ENCODE measurements at places on chromosomes 3 and 15.
A peak's percentile ranks its signal among the peaks of the same experiment; 100 is the strongest.

GRCh38 chr3:169596126-169596525 lies 67.4 kb downstream of the MECOM start:
- peaks cover 8% of the 10 kb centered on the region for H3K4me1 ChIP-seq
- no peak overlapping the region for H3K4me3 ChIP-seq
- no peak for DNase-seq
- no peak overlapping the region for H3K27ac ChIP-seq

- H3K27me3 ChIP-seq: no peaks in the 10 kb centered on the region
- H3K36me3 ChIP-seq: no peaks in the 10 kb centered on the region
- DNase-seq: no peak
Observed at GRCh38 chr15:79017953-79018352, 72.6 kb downstream of the RASGRF1 start.

DNA sequence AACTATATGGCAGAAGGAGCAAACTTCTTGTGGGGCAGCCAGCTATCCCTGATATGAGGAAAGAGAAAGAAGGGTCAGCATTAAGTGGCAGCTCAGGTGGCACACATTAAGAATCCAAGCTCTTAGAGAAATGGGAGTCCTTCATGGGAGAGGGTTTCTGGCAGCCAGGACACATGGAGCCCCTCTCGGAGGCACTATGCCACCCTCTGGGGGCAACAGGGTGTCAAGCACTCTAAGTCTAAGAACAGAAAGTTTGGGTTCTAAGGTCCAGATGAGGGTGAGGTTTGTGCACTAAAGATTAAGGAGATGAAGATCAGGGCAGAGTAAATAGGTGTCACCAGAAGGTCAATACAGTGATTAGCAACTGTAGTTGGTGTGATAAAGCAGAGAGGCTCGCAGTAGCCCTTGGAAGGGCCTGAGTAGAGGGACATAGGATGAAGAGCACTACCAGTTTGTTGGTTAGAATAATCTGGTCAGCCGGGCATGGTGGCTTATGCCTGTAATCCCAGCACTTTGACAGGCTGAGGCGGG lies 89.3 kb downstream of the ST6GAL1 start:
- no peak overlapping the region for H3K4me3 ChIP-seq
- no peak overlapping the region for H3K27ac ChIP-seq
- no peaks in the 10 kb centered on the region for H3K4me1 ChIP-seq
- DNase-seq: no peak

DNA sequence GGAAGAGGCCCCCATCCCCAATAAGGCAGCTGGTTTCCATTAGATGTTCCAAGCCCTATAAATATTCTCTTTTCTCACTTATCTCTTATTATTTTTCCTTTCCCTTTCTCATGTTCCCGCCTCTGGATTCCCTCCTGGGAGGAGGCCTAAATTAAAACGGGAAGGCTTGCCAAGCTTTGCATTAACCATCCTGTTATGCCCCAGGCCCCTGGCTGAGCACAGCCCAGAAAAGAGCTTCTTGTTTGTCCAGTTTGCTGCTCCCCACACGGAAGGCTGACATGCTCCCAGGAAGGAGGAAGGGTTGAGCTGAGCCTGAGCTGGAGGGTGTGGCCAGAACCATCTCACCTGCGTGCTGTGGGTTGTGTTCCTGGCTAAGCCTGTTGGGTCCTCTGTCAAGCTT lies 63.1 kb upstream of the BOC start:
- H3K4me1 ChIP-seq: peaks cover 23% of the 10 kb centered on the region
- no peaks in the 10 kb centered on the region for H3K27me3 ChIP-seq

DNA sequence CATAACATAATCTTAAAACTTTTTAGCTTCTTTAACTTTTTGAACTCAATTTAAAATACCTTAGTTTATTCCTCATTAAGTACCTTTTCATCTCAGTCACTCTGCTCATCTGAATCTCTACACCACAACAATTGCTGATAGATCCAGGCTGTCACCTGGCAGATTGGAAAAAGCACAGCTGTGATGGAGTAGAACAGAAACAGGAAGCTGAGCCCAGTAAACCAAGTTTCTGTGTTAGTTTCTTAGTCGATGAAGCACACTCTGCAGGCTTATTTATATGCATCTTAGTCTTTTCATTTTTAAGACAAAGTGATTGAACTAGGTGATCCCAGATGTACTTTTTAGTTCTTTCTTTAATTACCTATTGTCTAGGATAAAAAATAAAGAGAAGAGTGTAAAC lies 1398.0 kb upstream of the ALCAM start:
- no peaks in the 10 kb centered on the region for H3K4me1 ChIP-seq
- no peaks in the 10 kb centered on the region for H3K27me3 ChIP-seq
- no peak overlapping the region for H3K27ac ChIP-seq

DNA sequence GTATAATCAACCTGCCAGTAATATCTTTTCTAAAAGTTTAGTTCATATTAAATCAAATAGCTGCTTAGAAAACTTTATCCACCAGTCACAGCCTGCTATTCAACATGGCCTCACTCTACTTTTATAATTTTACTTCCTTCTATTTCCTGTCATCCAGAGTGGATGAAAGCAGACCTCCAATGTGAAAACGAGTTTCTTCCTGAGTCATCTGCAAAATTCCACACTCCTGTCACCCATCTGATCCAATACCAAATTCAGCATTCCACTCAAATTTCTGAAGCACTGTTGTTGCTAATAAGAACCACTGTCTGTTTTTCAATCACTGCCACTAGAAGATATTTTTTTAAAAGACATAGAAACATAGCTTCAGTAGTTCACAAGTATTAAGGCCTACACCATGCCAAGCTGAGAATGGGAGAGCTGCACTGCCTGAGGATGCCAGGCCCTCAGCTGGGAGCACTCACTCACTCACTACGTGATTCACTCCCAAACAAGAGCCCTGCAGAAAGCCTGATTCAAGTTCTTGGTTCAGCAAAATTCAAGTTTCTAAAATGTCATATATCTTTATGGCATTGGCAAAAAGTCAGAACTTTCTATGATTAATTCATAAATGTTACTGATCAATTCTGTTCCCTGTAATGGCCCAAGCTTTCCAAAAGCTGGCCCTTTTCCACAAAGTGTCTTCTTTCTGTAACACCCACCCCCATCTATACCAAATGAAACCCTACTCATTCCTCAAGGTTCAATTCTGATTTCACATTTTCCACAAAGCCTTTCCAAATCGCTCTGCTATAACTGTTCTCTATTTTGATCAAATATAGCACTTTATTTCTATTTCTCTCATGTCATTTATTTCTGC lies 82.9 kb downstream of the FSIP1 start:
- no peaks in the 10 kb centered on the region for H3K27me3 ChIP-seq
- no peak overlapping the region for H3K4me3 ChIP-seq
- no peak overlapping the region for H3K27ac ChIP-seq
- no peak for DNase-seq

- peaks cover 14% of the 10 kb centered on the region for H3K4me1 ChIP-seq
- no peak overlapping the region for H3K27ac ChIP-seq
- H3K4me3 ChIP-seq: no peak overlapping the region
Observed at GRCh38 chr3:127625821-127626220, 3.2 kb upstream of the PODXL2 start.

GRCh38 chr15:27870320-27870719 lies 228.8 kb downstream of the OCA2 start:
- H3K27ac ChIP-seq: no peak overlapping the region
- no peaks in the 10 kb centered on the region for H3K4me1 ChIP-seq
- no peaks in the 10 kb centered on the region for H3K27me3 ChIP-seq
- no peak for DNase-seq
- H3K36me3 ChIP-seq: no peaks in the 10 kb centered on the region

DNA sequence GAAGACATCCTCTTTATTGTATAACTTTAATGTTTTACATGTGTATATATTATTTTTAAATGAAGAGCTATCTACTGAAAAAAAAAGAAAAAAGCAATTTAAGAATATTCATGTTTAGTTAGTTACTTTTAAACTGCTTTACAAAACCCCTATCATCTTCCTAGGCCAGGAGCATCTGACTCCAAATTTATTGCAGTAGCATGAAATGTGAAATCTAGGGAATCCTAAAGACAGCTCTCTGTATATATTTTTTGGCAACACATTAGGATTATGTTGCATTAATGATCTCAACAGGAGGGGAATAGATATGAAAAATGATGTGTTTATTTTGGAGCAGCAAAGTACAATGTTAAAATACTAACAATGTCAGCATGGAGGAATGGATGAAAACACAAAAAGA lies 158.3 kb downstream of the CNTN3 start:
- no peak overlapping the region for H3K4me3 ChIP-seq
- H3K36me3 ChIP-seq: no peaks in the 10 kb centered on the region
- DNase-seq: no peak
- H3K4me1 ChIP-seq: no peaks in the 10 kb centered on the region

- no peak for DNase-seq
- no peaks in the 10 kb centered on the region for H3K27me3 ChIP-seq
- H3K4me1 ChIP-seq: peaks cover 12% of the 10 kb centered on the region
- H3K27ac ChIP-seq: no peak overlapping the region
Observed at GRCh38 chr15:69415381-69415780, 1.2 kb downstream of the KIF23 start.

DNA sequence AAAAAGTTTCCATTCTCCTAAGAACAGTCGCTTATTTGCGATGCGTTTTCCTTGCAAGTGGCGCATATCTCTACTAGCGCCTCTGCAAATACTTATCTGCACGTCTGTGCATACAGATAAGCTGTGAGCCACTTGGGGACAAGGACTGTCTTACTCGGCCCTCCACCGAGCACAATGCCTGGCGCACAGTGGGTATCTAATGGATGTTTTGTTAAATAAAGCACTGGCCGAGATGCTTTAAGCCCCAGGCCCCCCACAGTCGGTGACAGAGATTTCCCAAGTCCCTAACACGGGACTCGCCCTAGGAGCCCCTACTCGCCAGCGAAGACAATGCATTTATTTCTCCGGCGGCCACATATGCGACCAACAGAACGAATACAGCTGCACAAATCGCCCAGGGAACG lies 503 bp downstream of the HLTF start:
- no peaks in the 10 kb centered on the region for H3K36me3 ChIP-seq
- no peaks in the 10 kb centered on the region for H3K27me3 ChIP-seq
- no peak for DNase-seq
- H3K27ac ChIP-seq: peak overlapping the region; percentile 69
- peaks cover 19% of the 10 kb centered on the region for H3K4me1 ChIP-seq

- no peaks in the 10 kb centered on the region for H3K36me3 ChIP-seq
- peak overlapping the region; percentile 75 for H3K27ac ChIP-seq
- peaks cover 28% of the 10 kb centered on the region for H3K4me1 ChIP-seq
- no peak overlapping the region for H3K4me3 ChIP-seq
- no peaks in the 10 kb centered on the region for H3K27me3 ChIP-seq
Observed at GRCh38 chr3:133535971-133536881, 37.3 kb upstream of the CDV3 start.

GRCh38 chr3:72159487-72159886 lies 374.5 kb upstream of the PROK2 start:
- DNase-seq: no peak
- no peak overlapping the region for H3K4me3 ChIP-seq
- no peak overlapping the region for H3K27ac ChIP-seq
- no peaks in the 10 kb centered on the region for H3K36me3 ChIP-seq

DNA sequence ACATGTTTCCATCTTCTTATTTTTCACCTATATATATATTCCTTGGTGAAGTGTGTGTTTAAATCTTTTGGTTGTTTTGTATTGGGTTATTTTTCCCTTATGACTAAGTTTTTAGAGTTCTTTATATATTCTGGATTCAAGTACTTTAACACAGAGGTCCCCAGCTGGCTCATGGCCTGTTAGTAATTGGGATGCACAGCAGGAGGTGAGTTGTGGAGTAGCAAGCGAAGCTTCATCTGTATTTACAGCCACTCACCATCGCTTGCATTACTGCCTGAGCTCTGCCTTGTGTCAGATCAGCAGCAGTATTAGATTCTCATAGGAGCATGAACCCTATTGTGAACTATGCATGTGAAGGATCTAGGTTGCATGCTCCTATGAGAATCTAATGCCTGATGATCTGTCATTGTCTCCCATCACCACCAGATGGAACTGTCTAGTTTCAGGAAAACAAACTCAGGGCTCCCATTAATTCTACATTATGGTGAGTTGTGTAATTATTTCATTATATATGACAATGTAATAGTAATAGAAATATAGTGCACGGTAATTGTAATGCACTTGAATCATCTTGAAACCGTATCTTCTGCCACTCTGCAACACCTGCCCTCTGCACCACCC lies 151.6 kb downstream of the RSRC1 start:
- no peaks in the 10 kb centered on the region for H3K36me3 ChIP-seq
- DNase-seq: no peak
- H3K27me3 ChIP-seq: no peaks in the 10 kb centered on the region
- no peak overlapping the region for H3K27ac ChIP-seq
- no peak overlapping the region for H3K4me3 ChIP-seq
